ENCODE measurements at places on chromosomes 12 and 14.

DNA sequence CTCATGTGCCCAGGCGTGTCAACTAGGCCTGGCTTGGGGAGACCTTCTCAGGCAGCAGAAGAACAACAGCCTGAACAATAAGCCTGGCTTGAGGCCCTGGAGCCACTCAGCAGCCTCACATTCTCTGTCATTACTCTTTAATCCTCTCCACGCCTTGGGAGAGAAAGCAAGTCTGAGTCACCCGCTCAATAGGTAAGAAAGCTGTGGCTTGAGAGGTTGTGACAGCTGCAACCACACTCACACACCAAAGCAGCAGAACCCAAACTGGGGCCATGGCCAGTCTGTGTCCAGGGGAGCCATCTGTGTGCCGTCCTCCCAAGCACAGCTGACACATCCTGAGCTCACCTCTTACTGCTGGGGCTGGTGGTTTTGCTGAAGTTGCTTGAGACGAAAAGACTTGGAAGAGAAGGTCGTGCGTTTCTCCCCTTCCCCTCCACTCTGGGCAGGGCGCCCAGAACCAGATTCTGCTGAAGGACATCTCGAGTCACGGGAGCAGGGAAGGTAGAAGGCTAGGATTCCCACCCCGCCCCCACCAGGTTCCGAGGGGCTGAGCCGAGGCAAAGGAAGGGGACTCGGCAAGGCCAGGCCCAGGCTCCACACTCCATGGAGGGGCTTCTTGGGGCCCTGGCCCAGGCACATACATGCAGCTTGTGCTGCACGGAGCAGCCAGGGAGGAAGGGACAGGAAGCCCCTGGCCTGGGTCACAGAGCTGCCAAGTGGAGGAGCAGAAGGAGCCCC lies 5.5 kb downstream of the TMEM63C start:
- no peak for DNase-seq

DNA sequence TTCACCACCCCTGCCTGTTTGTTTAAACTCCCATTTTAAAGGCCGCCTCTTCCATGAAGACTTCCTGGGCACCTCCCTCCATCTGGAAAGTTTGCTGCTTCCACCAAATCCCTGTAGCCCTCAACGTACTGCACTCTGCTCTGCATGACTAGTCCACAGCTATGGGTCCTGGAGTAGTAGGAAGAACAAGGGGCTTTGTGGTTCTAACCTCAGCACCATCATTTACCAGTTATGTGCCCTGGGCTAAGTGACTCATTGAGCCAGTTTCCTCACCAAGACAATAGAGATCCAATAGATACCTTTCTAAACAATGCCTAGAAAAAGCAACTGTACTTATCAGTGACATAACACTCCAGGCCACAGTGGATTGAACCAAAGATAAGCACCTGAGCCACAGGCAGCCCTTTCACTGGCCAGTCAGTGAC lies 8.5 kb upstream of the LTBP2 start:
- no peak for DNase-seq

- DNase-seq: no peak
Observed at GRCh38 chr14:34554540-34555250, 15.2 kb upstream of the EAPP start.

- no peak for DNase-seq
Observed at GRCh38 chr12:124849382-124849781, 14.3 kb downstream of the SCARB1 start.
